Activated CD4-positive, alpha-beta T cell treated with anti-CD3 and anti-CD28 coated beads for 24 hours (primary cell): ENCODE measurements at places on chromosomes 2 and 18.

GRCh38 chr2:17805166-17805565, 11.1 kb upstream of the MSGN1 start:
- no peak for DNase-seq

DNA sequence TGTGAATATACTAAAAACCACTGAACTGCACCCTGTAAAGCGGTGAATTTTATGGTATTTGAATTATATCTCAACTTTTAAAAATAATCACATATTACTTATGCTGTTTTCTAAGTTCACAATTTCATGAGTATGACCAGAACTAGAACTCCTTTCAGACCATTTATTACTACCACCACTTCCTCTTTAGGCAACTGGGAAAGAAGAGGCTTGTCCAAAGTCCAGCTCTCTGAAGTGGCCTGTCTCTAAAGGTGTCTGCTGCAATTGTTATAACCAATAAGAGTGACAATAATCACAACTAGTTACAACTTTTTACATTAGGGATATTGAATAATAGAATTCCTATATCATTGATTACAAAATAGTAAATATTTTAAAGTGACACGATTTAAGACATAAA, 267.9 kb upstream of the PIK3C3 start:
- DNase-seq, result no peak

GRCh38 chr2:129806317-129806716, 173.1 kb upstream of the RAB6C start:
- DNase-seq, result no peak

DNA sequence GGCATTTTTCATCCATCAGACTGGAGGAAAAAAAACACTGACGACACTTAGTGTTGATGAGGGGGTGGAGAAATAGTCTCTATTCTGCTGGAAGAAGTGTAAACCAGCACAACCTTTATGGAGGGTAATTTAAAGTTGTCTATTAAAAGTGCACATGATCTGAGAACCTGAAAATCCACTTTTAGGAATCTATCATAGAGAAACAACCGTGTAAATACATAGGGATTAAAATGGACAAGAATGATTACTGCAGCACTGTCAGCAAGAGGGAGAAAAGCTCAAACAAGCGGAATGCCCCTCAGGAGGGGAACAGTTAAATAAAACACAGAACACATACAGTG, 79.6 kb upstream of the MGAT4A start:
- DNase-seq, result no peak

- no peak for DNase-seq
Measured at GRCh38 chr2:105781274-105781978, 36.7 kb downstream of the NCK2 start.

DNA sequence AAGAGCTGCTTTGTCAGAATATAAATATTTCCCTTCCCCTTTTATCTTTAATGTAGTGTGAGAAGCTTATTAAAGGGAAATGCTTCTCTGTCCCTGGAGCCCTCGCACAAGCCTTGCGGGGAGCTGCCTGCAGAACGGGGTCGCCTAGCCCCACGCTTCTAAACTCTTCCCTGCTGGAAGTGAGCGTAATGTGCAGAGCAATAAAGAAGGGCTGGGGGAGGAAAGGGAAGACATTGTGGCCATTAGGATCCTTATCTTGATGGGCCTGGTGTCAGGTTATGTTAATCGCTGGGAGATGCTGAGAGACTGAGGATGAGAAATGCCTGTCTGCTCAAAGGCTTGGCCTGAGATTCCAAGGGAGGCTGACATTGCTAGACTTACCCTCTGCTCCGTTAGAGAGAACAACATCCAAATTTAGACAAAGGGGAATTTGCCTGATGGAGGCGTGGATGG, 18.9 kb upstream of the FZD7 start:
- DNase-seq, result no peak

DNA sequence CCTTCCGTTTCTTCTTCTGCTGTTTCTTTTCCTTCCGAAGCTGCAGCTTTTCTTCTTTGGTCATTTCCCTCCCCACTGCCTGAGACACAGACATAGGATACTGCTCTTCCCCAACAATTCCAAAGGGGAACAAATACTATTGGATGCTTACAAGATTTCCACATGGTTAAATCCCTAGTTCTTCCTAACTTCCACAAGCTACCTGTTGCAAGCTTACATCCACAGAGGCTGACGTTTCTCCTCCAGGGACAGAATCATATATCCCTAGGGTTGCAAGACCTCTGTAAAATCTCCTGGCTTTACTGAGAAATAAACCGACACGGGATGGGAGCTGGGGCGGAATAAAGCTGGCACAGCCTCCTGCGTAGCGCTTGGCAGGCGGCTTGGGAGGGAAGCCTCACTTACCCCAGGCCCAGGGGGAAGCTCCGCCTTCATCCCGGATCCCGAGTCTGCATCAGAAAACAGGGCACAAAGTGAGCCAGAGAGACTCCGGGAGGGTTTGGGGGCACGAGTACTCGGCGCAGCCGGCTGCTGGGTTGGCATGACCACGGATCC, 590 bp downstream of the EIF2B4 start:
- DNase-seq, result no peak

- DNase-seq, result no peak
Measured at GRCh38 chr2:26542194-26542455, 64.2 kb upstream of the OTOF start.

DNA sequence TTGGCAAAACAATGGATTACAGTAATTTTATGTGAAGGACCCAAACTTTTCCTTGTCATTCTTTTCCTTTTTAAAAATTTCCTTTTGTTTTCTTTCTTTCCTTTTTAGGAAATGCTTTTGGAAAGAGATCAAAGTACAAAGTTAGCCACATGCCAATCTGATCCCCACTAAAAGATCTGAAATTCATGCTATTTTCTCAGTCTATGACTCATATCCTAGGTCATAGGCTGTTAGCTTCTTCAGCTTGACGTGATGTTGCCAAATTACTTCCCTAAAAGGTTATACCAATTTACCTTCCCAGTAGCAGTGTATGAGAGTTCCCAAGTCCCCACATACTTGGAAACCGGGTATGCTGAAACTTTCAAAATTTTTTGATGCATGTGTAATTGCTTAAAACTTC, 355.3 kb downstream of the INSIG2 start:
- no peak for DNase-seq

- DNase-seq, result no peak
Measured at GRCh38 chr2:239833269-239834109, 191.7 kb downstream of the NDUFA10 start.

GRCh38 chr2:5617358-5617757, 74.8 kb upstream of the SOX11 start:
- no peak for DNase-seq

GRCh38 chr2:17591846-17592245, 51.4 kb downstream of the VSNL1 start:
- DNase-seq, result no peak

GRCh38 chr2:32289165-32289999, 11.7 kb downstream of the YIPF4 start:
- DNase-seq, result no peak
